Suppressor macrophage (primary cell): ENCODE measurements at places on chromosomes 3 and 15.

- no peak for DNase-seq
Measured at GRCh38 chr3:168473334-168473890, 377.7 kb upstream of the GOLIM4 start.

- DNase-seq, result peak; percentile 87
Measured at GRCh38 chr3:69558912-69559311, 173.0 kb upstream of the FRMD4B start.

- DNase-seq, result no peak
Measured at GRCh38 chr3:126974756-126975155, 8.2 kb upstream of the PLXNA1 start.

GRCh38 chr3:23872330-23872729 is 44.5 kb downstream of the NKIRAS1 start:
- no peak for DNase-seq

GRCh38 chr3:154236331-154236730 is 88.0 kb downstream of the DHX36 start:
- DNase-seq, result no peak

DNA sequence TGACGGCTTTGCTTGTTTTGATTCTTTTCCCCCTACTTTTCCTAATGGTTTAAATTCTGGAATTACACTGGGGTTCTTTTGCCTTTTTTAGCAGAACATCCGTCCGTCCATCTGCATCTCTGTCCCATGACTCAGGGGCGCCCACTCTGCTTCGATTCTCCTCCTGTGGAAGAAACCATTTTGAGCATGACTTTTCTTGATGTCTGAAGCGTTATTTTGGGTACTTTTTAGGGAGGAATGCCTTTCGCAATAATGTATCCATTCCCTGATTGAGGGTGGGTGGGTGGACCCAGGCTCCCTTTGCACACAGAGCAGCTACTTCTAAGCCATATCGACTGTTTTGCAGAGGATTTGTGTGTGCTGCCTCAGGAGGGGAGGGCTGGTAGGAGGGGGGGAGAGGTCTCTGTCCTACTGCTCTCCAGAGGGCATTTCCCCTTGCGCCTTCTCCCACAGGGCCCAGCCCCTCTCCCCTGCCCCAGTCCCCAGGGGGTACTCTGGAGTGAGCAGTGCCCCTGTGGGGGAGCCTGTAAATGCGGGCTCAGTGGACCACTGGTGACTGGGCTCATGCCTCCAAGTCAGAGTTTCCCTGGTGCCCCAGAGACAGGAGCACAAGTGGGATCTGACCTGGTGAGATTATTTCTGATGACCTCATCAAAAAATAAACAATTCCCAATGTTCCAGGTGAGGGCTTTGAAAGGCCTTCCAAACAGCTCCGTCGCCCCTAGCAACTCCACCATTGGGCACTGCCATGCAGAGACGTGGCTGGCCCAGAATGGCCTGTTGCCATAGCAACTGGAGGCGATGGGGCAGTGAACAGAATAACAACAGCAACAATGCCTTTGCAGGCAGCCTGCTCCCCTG is 19.5 kb upstream of the BSN start:
- DNase-seq, result no peak

DNA sequence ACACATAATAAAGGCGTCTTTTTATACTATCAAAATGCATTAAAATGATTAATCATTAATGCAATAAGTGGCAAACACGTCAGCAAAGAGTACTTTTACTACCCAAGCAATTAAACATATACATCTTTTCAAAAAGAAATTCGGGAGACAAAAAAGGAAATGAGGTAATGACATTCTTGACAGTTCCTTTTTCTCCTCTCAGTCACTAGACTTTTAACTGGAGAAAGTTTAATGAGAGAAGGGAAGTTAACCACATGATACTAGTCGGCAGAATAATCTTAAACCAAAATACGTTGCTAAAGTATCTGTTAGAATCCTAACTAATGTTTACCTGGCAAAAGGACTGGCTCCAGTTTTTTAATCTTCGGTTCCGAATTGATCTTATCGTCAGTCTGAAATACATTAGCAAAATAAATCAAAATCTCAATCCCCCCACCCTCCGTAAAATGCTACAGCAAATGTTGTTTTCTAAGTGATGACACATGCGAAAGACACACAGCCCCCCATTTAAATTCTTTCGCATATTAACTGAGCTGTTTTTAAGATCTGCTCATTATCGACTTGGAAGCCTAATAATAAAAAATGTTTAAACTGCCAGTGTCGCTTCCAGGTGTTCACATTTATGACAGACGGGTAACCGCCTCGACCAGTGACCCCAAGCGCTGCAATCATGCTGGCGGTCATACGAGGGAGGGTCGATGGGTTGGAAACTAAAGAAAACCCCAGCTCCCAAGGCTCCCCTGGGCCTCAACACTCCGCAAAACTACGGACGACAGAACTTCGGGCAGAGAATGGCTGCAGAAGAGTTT is 778 bp downstream of the MTMR10 start:
- peak; percentile 29 for DNase-seq

- peak; percentile 29 for DNase-seq
Measured at GRCh38 chr15:69074001-69074842, 59.7 kb downstream of the NOX5 start.

- DNase-seq, result no peak
Measured at GRCh38 chr3:39910826-39911464, 101.5 kb downstream of the MYRIP start.

- peak; percentile 67 for DNase-seq
Measured at GRCh38 chr3:98343647-98344507, 9.8 kb upstream of the OR5K4 start.

GRCh38 chr15:54250326-54250725 is 272.1 kb downstream of the UNC13C start:
- DNase-seq, result no peak
